ENCODE measurements at places on chromosomes 1 and 21. TPM values are rescaled to one million over a fixed set of nuclear protein-coding genes. Genes with fewer than 3 reads are reported as not detected.

SMIM11 gene
- 4.5 TPM for total RNA-seq

OR2AK2 gene
- total RNA-seq, result 0.25 TPM

USH2A gene
- total RNA-seq, result under 0.01 TPM

FNDC10 gene
- total RNA-seq, result 0.77 TPM

LCE6A gene
- total RNA-seq, result not detected

KCNK2 gene
- total RNA-seq, result 15.9 TPM

ENAH gene
- 72.2 TPM for total RNA-seq

OVAAL gene
- not detected for total RNA-seq

DTL gene
- total RNA-seq, result 6.9 TPM

SRSF11 gene
- 117 TPM for total RNA-seq

GBP7 gene
- 0.12 TPM for total RNA-seq

ZNF648 gene
- not detected for total RNA-seq

CYP4A11 gene
- total RNA-seq, result not detected

HSD3B2 gene
- not detected for total RNA-seq

NFASC gene
- 53.6 TPM for total RNA-seq

ECE1 gene
- 65.0 TPM for total RNA-seq

KRTAP10-10 gene
- total RNA-seq, result not detected

SNX7 gene
- 35.2 TPM for total RNA-seq

SPRR1B gene
- total RNA-seq, result not detected

ZNF695 gene
- total RNA-seq, result 2.2 TPM

CACNA1S gene
- total RNA-seq, result not detected

PLEKHN1 gene
- 0.77 TPM for total RNA-seq

TMEM201 gene
- 6.2 TPM for total RNA-seq

LRRC53 gene
- total RNA-seq, result not detected

CELA2A gene
- not detected for total RNA-seq

TMEM269 gene
- 0.12 TPM for total RNA-seq

OR2W3 gene
- not detected for total RNA-seq

PRAMEF10 gene
- total RNA-seq, result not detected

PGLYRP3 gene
- total RNA-seq, result not detected

TFAP2E gene
- 0.11 TPM for total RNA-seq

PPIAL4G gene
- not detected for total RNA-seq

GUCA2A gene
- total RNA-seq, result not detected

EFNA4 gene
- 1.7 TPM for total RNA-seq

RGS13 gene
- total RNA-seq, result not detected

VWA5B1 gene
- total RNA-seq, result not detected

NPPB gene
- not detected for total RNA-seq

SYT6 gene
- not detected for total RNA-seq

BCAN gene
- 0.11 TPM for total RNA-seq

ANXA9 gene
- 1.3 TPM for total RNA-seq

EVA1C gene
- total RNA-seq, result 15.5 TPM

AADACL4 gene
- not detected for total RNA-seq

MXRA8 gene
- 203 TPM for total RNA-seq

PGLYRP4 gene
- total RNA-seq, result not detected

TRAF5 gene
- total RNA-seq, result 13.3 TPM

ODF2L gene
- total RNA-seq, result 27.2 TPM

PRRX1 gene
- total RNA-seq, result 219 TPM

ARHGEF16 gene
- total RNA-seq, result not detected

OR2L13 gene
- not detected for total RNA-seq

FCRL4 gene
- not detected for total RNA-seq

SLC25A34 gene
- 0.62 TPM for total RNA-seq

CD1B gene
- not detected for total RNA-seq
